Bladder microvascular endothelial cell (primary cell): ENCODE measurements at places on chromosomes 2 and 18. TPM values are rescaled to one million over a fixed set of nuclear protein-coding genes. Genes with fewer than 3 reads are reported as not detected.

TXNDC2 gene
- total RNA-seq, result not detected in 2 replicates

MAP2 gene
- total RNA-seq, result 5.0 and 11.3 TPM in 2 replicates

TMEM247 gene
- total RNA-seq, result not detected in 2 replicates

LYPD6B gene
- total RNA-seq, result not detected in 2 replicates

LTBP1 gene
- total RNA-seq, result 9.2 and 29.9 TPM in 2 replicates

CD207 gene
- 0.16 TPM in 1 of 2 replicates, not detected in the other for total RNA-seq
